Stromal cell of bone marrow (primary cell): ENCODE measurements at places on chromosomes 6 and 20.

GRCh38 chr6:24859608-24860200, 61.0 kb upstream of the ARMH2 start:
- DNase-seq, result no peak

- DNase-seq, result no peak
These were observed 59.9 kb downstream of the ENPP1 start for GRCh38 chr6:131867744-131868143.

- no peak for DNase-seq
These were observed 233.3 kb downstream of the SYNDIG1 start for GRCh38 chr20:24702501-24703283.

DNA sequence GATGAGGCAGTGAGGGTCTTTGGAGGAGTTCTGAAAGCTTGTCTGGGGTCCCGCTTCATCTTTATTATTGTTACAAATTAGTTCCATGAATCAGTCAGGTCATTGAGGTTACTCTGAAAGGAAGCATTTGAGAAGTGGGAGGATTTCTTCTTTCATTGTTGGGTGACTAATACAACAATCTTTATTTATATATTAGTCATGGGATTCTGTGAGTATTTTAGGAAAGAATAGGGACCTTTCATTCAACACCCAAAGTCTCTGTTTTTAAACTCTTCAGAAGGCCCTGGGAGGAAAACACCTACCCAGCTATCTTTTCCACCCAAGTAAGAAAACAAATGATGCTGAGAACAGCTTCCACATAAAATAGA, 98.3 kb downstream of the SOD2 start:
- DNase-seq, result peak; percentile 76
